ENCODE measurements at places on chromosomes 3 and 15.

DNA sequence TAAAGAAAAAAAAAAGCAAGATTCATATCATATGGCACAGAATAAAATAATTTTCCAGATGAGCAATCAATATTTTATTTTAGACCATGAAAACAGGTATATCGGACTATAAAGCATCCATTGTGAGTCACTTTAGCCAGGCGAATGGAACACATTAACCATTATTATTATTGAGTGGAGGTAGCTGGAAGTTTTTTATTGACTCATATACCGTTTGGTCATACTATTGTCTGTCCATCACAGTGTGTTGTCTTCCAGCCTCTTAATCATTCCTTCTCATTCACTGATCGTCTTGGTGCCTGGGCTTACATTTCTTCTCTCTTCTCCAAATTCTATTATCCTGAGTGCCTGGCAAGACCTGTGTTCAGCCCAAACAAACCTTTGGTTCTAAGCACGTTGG is 634.8 kb downstream of the MECOM start:
- no peak for DNase-seq

- DNase-seq: no peak
These were observed 87.5 kb upstream of the PRR20G start for GRCh38 chr3:127375151-127375930.

DNA sequence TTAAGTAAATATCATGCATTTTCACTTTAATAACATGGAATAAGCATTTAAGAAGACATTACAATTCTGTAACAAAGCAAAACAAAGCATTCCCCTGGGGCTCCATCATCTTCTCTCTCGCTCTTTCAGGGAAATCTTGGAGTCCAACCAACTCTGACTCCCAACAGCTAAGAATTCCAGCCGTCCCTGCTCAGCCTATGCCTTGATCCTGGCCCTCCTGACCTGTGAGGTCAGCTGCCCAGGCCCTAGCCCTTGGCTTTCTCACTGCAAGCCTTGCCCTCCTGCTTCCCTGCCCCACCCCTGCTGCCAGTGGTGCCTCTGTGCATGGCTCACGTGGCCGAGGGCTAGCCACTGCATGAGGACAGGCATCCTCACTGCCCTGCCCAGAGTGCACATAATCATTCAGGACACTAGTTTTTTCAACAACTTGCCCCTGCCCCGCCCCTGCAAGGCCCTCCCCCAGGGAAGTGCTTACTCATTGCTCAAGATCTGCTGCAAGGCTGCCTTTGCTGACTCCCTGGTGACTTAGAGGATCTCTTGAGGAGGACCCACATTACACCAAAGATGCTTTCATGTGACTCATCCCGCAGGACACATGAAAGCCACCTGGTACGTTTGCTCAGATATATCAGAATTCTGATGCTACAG is 37.6 kb downstream of the MTMR10 start:
- no peak for DNase-seq

DNA sequence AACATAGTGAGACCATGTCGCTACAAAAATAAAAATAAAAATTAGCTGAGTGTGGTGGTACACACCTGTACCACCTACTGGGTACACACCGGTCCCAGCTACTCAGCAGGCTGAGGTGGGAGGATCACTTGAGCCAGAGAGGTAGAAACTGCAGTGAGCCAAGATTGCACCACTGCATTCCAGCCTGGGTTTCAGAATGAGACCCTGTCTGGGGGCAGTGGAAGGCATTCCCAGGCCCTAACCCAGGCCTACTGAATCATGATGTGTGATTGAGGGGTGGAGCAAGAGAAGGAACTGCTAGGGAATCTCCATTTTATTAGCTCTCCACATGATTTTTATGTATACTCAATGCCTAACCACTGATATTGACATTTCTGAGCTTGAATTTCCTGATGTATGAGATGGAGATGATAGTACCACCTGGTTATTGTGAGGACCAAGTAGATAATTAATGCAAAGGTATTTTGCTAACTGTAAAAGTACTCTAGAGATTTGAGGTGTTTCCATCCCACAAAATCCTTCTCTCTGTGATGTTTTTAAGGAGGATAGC is 169.5 kb upstream of the UMPS start:
- DNase-seq: no peak

- no peak for DNase-seq
These were observed 82.4 kb upstream of the RASGRF1 start for GRCh38 chr15:79172801-79173460.

DNA sequence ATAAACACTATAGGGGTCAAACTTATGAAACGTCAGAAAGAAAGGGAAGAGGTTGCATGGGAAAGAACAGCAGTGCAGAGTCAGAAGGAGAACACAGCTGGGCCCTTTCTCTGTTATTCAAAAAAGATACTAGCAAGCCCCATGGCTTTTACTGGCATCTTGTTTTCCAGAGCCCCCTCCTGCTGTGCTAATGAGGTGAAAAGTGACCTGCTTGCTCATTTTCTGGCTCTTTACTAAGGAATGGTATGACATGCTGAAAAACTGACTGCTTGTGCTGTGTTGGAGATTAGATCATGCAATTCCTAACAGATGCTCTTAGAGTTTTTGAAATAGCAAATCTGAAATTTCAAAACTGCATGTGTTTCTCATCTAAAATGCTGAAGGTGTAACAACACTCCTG is 541.6 kb upstream of the ALCAM start:
- DNase-seq: no peak

DNA sequence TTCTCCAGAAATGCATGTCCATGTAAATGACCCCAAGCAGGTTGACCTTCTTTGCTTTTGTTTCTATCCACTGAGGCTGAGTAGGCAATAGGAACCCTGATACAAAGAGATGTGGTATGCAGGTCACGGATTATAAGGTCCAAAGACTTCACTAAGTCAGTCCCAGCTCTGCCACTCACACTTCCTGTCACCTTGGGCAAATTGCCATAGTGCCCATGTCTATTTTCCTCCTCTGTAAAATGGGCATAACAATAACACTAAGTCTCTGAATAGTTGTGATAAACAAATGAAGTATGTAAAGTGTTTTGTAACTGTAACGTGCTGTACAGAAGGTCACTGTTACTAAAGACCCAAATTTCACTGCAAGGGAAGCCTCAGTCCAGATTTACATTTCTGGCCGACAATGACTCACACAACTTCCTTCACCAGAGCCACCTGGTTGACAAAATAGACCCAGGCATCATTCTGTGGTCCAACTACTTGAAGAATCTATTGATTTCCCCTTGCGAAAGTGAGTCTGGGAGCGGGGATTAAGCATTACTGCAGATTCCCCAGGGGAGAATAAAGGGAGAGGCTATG is 175.4 kb upstream of the LPP start:
- DNase-seq: no peak

DNA sequence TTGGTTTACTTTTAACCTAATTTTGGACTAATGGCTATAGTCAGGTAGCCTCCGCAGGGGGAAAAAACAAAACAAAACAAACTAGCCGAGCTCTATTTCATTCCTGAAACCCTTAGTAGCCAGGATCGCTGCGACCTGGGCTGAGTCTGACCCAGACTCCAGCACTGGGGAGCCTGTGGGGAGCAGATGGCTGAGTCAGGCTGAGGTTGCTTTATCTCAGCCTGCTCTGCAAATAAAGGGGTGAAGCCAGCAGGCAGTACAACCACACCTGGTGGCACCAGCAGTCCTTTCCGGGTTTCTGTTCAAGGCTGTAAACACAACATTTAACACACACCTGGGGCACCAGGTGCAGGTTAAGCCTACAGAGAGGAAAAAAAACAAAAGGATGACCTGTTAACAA is 27.3 kb downstream of the ABHD2 start:
- no peak for DNase-seq

DNA sequence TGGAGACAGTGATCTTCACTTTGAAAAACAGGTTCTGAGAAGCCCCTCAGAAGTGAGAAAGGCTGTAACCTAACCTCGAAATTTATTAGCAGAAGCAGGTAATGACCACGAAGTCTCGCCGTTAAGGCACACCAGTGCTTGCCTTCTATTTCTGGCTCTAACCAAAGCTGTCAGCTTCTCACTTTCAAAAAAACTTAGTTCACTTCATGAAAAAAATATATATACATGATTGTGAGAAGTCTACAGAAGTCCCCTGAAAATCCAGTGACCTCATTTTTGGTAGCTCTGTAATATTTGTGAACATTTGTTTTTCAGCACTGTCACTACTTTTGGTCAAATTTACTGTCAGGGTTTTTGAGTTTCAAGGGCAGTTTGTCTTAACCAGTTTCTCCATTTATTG is 19.1 kb upstream of the AKAP13 start:
- no peak for DNase-seq

GRCh38 chr3:119529883-119530282 is 29.5 kb downstream of the CD80 start:
- DNase-seq: no peak

GRCh38 chr15:36614016-36614415 is 34.6 kb downstream of the CDIN1 start:
- DNase-seq: no peak

- no peak for DNase-seq
These were observed 180.9 kb downstream of the GAP43 start for GRCh38 chr3:115804200-115804599.

DNA sequence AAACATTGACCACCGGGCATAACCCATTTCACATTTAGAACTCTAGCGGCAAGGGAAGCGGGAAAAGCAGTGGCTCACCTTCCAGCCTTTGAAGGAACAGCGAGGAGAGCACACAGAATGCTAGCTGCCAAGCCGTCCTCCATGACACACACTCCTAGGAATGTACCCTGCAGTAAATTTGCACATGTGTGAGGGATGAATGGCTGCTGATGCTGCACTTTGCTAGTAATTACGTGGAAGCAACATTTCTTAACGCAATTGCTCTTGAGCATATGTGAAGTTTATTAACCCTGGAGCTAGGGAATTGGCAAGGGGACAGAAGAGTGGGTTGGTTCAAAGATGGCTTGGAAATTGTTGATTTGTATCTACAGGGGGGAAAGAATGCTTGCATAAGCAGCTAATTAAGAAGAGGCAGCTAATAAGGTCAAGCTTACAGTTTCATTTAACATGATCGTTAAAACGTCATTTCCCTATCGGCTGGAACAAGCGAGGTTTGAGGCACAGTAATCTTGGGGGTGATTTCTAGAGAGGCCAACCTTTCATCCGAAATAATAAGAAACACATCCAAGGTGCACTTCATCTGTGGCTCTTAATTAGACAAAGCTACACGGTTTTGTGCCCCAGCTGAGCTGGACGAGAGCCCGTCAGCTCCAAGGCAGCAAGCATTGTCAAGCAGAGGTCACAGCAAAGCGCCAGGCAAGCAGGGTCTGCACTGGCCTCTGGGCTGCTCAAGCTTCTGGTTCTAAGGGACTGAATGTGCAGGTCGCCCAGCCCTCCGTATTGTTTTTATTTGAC is 123.4 kb downstream of the CHSY1 start:
- DNase-seq: no peak

- DNase-seq: no peak
These were observed 13.9 kb upstream of the TOP2B start for GRCh38 chr3:25678581-25678980.

- DNase-seq: no peak
These were observed 123.7 kb downstream of the MECOM start for GRCh38 chr3:169539856-169540255.

- no peak for DNase-seq
These were observed 1.2 kb upstream of the HYAL2 start for GRCh38 chr3:50323614-50324199.

DNA sequence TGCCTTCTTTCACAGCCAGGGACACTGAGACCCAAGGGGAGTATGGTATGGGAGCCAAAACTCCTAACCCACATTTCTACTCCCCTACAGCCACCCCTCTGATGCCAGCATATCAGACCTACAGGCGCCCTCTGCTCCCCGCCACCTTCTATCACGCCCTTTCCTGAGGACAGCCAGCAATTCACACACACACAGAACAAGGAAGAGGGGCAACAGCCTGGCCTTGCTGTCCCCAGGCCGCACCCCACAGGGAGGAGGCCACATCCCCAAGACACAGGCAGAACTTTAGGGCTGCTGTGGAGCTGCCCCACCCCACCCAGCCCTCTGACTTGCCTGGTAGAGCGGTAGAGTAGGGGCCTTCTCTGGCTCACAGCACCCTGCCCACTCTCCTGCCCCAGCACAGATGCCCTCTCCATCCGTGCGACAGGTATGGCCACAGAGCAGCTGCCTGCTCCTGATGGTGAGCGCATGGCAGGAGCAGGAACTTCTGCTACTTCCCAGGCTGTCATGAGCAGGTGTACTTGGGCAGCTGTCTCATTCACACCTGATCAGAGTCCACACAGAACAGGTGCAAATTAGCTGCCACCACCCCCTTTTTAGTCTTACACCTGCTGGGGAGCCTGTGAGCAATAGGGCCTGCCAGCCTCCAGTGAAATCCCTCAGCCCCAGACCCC is 33.4 kb downstream of the CCDC33 start:
- DNase-seq: no peak

GRCh38 chr15:86691091-86691663 is 611.5 kb downstream of the AGBL1 start:
- no peak for DNase-seq

- DNase-seq: no peak
These were observed 101.5 kb downstream of the SHQ1 start for GRCh38 chr3:72746430-72747411.

GRCh38 chr3:49654955-49655556 is 19.1 kb upstream of the APEH start:
- DNase-seq: no peak

- no peak for DNase-seq
These were observed 243.3 kb upstream of the IGF1R start for GRCh38 chr15:98405013-98405412.

DNA sequence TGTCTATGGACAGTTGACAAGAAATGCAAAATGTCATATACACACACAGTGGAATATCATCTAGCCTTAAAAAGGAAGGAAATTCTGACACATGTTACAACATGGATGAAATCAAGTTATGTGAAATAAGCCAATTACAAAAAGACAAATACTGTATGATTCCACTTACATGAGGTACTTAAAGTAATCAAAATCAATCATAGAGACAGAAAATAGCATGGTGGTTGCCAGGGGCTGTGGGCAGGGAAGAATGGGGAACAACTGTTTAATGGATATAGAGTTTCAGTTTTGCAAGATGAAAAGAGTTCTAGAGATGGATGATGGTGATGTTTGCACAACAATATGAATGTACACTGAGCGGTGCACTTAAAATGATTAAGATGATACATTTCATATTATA is 613.8 kb upstream of the ZNF385D start:
- DNase-seq: no peak

DNA sequence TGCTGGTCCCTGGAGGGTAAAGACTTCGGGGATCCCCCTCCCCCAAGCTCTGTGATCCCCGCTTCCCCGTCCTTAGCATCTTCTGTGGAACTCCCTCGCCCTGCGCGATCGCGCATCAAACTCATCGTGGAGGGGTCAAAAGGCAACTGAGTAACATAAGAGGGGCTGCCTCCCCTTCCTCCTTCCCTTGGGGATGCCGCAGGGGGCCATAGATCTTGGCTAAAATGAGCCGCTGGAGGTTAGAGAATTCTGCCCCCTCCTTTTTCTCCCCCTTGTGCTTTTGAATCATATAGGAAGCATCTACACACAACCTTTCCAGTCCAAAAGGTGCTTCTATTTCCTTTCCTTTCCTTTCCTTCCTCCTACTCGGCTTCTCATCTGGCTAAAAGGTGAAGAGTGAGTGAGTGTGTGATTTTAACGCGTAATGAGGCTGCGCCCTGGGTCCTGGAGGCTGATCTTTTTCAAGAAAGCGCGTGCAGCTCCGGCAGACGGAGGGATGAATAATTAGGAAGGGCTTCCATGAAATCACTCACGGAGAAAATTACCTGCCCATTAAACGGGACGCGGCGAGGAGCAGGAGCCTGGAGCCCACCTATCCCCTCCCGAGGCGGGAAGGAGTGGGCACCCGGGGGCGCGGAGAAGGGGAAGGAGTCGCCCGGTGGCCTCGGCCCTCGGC is 831 bp upstream of the ROBO2 start:
- no peak for DNase-seq
